Cardiac muscle cell (in vitro differentiated cells and primary cell): ENCODE measurements at places on chromosomes 13 and 19. TPM values are rescaled to one million over a fixed set of nuclear protein-coding genes. Genes with fewer than 3 reads are reported as not detected.
A peak's percentile ranks its signal among the peaks of the same experiment; 100 is the strongest.

Gene ZNF575
- 1.8 TPM in 1 of 2 replicates, not detected in the other for total RNA-seq

DNA sequence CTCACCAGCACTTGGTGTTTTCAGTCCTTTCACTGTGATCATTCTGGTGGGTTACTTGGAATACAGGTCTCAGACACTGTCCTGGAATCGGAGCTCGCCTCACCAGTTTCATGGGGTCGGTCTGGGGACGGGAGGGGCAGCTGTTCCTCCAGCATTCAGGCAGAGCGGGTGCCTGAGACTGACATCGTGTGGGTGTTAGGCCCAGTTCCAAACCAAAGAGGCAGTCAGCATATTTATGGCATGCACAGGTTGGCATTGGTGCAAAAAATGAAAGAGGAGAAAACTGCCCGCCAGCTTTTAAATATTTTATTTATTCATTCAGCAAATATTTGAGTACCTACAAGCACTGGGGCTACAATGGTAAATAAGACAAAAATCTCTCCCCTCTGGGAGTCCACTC is 20.1 kb downstream of the PLEKHF1 start:
- no peak for DNase-seq

DNA sequence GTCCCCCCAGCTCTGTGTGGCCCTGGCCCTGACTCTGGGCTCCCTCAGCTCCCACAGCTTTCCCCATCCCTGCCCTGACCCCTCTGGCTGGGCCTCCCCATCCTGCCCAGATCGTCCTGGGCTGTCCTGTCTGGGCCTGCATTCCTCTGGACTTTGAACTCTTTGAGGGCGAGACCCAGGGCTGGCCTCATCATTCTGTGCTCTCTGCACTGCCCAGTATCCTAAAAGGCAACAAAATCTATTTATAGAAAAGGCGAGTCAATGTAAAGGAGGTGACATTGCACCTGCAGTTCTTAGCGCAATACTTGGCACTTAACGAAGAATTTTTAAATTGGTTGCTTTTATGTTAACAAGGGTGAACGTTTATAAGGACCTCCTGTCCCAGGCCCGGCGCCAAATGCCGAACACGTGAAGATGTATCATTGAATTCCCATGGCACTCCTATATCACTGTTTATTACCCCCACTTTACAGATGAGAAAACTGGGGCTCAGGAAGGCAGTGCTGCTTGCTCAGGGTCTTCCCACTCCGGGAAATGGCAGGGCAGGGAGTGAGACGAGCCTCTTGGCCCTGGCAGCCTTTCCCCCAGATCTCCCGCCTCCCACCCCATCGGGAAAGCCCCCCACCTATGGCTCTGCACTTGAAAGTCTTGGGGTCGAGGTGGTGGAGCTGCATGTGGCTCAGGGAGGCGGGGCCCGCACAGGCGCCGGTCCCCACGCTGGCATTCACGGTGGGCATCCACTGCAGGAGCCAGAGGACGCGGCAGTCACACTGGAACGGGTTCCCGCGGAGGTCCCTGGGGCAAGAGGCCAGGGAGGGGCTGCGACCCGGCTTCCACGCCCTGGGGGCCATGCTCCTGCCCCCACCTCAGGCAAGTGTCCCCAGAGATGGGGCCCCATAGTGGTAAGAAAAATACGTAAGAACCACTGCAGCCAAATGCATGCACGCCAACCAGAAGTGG is 3.8 kb downstream of the LGI4 start:
- no peak for DNase-seq

DNA sequence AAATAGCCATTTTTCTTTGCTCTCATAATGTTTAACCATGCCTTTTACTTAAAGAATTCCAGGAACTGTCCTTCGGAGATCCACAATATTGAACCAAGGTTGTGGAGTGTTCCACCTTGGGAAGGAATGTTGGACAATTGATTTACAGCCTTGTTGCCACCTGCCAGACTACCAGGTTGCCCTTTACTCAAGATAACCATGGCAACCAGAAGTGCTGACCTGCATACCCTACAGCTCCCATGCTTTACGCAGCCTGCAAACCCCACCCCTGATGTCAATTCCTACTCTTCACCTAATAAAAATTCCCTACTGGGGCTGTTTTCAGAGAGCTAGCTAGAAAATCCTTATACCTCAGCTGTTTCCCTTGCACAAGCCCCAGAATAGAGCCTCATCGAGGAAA is 151.0 kb upstream of the RXFP2 start:
- DNase-seq, result no peak

DNA sequence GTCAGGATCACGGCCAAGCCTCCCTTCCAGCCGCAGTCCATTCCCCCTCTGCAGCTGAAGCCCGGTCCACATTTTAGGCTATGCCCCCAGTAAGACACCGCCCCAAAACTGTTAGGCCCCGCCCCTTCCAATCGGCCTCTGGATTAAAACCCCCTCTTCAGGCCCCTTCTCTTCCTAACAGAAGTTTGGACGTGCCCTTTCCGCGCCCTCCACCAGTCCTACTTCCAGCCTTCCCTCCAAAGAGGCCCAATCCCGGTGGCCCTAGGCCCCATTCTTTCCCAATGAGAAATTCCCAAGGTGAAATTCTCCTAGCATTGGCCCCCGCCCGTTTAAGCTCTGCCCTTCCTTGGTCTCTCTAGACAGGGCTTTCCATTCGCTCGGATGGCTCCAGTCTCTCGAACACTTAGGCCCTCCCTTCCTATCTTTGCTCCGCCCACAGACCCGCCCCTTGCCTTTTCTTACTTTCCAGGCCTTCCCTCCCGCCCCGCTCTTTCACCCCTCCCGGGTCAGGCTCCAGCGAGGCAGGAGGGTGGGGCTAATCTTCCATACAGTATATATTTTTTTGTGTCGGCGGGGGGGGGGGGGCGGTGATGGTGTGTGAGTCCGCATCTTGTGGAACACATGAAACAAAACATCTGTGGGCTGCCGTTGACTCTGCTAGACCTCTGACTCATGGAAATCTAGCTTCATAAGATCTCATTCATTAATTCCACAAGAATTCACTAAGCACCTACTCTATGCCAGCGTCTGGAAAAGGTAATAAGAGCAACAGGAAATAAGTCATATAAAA is 13.6 kb downstream of the LTBP4 start:
- DNase-seq, result peak; percentile 89

Gene ZNF560
- 0.35 and 0.80 TPM in 2 replicates for total RNA-seq

DNA sequence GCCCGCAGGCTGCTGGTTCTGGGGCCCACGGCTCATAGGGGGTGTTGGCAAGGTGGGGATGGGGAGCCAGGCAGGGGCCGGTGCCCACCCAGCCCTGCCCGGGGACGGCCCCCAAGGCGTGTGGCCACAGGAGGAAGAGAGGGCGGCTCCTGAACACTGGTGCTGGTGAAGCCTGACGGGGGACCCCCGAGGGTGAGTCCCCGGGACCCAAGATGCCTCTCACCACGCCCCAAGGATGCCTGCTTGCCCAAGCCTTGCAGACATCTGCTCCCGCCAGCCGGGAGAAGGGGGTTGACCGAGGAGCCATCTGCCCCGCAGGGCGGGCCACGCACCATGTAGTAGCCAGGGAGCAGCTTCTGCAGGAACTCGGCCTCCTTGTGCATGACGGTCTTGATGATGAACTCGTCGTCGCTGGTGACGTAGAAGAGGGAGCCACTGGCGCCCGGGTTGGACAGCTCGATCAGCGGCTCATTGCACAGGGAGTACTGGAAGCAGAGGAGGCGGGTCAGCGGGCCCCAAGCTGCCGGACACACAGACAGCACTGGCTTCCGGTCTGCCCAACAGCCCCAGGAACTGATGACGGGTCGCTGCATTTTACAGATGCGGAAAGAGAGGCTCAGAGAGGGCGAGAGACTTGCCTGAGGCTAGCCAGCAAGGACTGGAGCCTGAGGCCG is 29.6 kb upstream of the CACTIN start:
- DNase-seq, result peak; percentile 14

- peak; percentile 47 for DNase-seq
Observed at GRCh38 chr13:24654741-24655140, 25.5 kb upstream of the ATP12A start.

DNA sequence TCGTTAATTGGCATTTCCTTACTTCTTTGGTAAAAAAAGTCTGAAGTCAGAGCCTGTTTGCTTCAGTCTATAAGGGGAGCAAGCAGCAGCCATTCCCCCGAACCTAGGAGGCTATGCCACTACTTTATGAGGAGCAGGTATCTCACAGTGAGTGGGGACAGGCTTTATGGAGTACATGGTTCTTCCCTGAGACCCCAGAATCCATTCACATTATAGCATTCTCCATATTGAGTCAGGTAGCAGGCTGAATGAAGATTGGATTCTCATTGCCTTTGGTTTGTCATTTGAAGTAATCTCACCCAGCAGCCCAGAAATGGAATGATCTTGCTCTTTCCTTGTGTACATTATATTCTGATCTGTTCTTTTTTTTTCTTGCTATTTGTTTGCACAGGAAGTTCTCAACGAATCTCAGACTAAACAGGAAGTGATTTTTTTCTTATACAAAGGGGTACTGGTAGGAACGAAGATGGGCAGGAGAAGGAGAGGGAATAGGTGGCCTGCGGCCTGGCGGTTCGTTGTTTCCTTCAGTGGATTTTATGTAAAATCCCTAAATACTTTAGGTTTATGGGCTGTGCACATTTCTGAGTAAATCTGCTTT is 74.4 kb downstream of the ARHGAP35 start:
- DNase-seq, result no peak

Gene SUPT5H
- total RNA-seq, result 106 and 156 TPM in 2 replicates

- DNase-seq, result no peak
Observed at GRCh38 chr19:2149980-2150793, 1.2 kb downstream of the AP3D1 start.

Gene ZSCAN5A
- 2.9 and 53.9 TPM in 2 replicates for total RNA-seq

DNA sequence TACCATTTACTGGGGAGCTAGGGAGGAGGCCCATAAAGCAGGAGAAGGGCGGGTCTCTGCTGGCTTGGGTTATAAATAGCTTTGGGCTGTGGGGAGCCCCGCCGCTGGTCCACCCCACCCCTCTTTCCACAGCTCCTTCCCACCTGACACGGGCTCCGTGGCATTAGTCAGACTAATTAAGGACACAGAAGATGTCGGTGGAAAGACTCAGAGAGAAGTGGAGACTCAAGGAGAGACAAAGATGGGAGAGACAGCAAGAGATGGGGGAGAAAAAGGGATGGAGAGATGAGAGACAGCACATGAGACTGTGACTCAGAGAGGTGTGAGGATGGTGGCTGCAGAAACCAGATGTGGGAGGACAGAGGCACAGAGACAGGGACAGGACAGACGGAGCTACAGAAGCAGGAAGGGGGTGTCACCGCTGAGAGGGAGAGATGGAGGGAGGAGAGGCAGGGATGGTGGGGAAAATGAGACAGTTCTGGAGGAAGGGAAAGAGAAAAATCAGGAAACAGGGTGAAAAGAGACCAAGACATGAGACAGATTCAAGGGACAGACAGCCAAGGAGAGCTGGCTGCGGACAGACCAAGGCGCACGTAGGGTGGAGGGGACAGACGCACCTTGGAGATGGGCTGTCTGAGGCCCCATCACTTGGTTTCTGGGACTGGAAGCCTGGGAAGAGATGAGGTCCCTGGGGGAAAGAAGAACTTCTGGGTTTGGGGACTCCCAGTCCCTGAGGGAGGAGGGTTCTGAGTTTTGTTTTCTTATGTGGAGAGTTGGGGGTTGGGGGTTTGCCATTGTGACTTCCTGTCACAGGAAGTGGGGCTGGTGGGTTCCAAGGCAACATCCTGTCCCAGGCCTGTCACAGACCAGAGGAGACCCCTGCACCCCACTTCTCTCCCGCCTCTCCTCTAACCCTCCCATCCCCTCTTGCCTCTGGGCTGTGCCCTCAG is 4.1 kb downstream of the ARHGEF1 start:
- no peak for DNase-seq

GRCh38 chr19:15218501-15218900 is 13.7 kb downstream of the EPHX3 start:
- no peak for DNase-seq

DNA sequence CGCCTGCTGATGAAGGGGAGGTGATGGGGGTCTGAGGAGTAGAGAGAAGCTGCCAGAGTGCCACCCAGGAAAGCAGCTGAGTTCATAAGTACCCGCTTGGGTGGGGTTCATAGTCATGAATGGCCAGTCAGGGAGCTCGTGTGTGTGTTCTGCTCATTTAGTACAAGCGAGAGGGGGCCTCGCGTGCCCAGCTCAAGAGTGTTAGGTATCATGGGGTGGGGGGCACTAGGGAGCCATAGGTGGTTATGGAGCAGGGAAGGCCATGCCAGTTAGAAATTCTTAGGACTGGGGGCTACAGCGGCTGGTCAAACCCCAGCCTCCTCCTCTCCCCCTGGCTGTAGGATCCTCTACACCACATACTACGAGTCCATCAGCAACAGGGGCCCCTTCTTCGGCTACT is 46.8 kb downstream of the CD320 start:
- DNase-seq, result no peak

- no peak for DNase-seq
Observed at GRCh38 chr13:46050771-46051170, 1.8 kb downstream of the ZC3H13 start.

Gene KLK15
- not detected in 2 replicates for total RNA-seq

DNA sequence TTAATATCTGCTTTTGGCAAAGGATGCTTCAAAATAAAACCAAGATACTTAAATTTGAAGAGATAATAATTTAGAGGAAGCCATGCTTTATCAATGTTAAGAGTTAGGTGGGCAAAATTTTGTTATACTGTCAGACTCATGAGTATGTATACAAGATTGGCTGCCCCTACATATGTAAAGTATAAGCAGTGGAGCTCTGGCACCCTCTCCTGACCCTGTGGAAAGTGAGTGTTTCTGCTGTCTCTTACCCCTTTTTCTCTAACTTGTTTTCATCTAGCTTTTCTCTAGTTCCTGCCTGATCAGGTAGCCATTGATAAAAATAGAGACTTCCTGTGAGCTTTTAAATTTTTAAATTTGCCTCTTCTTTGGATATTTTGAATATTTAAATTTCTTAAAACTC is 710.9 kb upstream of the SPRY2 start:
- DNase-seq, result peak; percentile 7

DNA sequence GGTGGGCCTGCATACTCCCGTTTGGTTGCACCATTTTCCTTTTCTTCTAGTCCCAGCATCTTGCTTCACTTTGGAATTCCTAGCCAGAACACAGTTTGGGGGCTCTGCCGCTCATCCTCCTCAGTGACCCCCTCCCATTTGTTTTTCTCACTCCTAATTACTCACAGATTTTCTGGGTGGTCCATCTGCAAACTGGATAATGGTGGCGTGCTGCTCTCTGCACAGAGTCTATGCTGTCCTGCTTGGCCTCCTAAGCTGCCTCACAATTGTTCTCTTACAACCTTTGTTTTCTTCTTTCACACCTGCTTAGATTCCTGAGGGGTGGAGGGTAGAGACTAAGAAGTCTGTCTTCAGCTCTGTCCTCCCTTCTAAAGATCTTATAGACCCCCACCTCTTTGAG is 80.8 kb downstream of the SHISA2 start:
- no peak for DNase-seq

Gene SELENOV
- total RNA-seq, result 2.0 and 4.3 TPM in 2 replicates

GRCh38 chr19:2392366-2392765 is 32.3 kb downstream of the TMPRSS9 start:
- DNase-seq, result no peak

Gene FOXO1
- total RNA-seq, result 6.8 and 10.5 TPM in 2 replicates

GRCh38 chr13:26019881-26020870 is 31.6 kb downstream of the SHISA2 start:
- no peak for DNase-seq

GRCh38 chr19:12564016-12564664 is 12.9 kb upstream of the ZNF564 start:
- peak; percentile 90 for DNase-seq

- DNase-seq, result no peak
Observed at GRCh38 chr13:29887030-29887557, 36.7 kb upstream of the UBL3 start.

Gene KLK3
- not detected in 2 replicates for total RNA-seq

Gene FCER2
- total RNA-seq, result not detected in 2 replicates
